ENCODE measurements at places on chromosomes 5 and 9. TPM values are rescaled to one million over a fixed set of nuclear protein-coding genes. Genes with fewer than 3 reads are reported as not detected.

- no peak for DNase-seq
- no peaks in the 10 kb centered on the region for H3K27me3 ChIP-seq
- H3K4me1 ChIP-seq = peaks cover 3% of the 10 kb centered on the region
- no peak overlapping the region for H3K4me3 ChIP-seq
- H3K36me3 ChIP-seq = peaks cover 5% of the 10 kb centered on the region
- H3K27ac ChIP-seq = no peak overlapping the region
These were observed 10.1 kb downstream of the ACO1 start for GRCh38 chr9:32394381-32395049.

GRCh38 chr5:166172597-166172996, 2118.8 kb upstream of the WWC1 start:
- H3K4me3 ChIP-seq = no peak overlapping the region
- no peak overlapping the region for H3K27ac ChIP-seq
- no peaks in the 10 kb centered on the region for H3K36me3 ChIP-seq

GRCh38 chr9:85182383-85182782, 512.9 kb downstream of the NTRK2 start:
- no peak overlapping the region for H3K4me3 ChIP-seq
- no peak for DNase-seq
- H3K4me1 ChIP-seq = no peaks in the 10 kb centered on the region

GRCh38 chr9:22160221-22160620, 151.1 kb upstream of the CDKN2B start:
- peaks cover 30% of the 10 kb centered on the region for H3K4me1 ChIP-seq
- no peaks in the 10 kb centered on the region for H3K36me3 ChIP-seq
- no peak overlapping the region for H3K27ac ChIP-seq
- no peak for DNase-seq

DNA sequence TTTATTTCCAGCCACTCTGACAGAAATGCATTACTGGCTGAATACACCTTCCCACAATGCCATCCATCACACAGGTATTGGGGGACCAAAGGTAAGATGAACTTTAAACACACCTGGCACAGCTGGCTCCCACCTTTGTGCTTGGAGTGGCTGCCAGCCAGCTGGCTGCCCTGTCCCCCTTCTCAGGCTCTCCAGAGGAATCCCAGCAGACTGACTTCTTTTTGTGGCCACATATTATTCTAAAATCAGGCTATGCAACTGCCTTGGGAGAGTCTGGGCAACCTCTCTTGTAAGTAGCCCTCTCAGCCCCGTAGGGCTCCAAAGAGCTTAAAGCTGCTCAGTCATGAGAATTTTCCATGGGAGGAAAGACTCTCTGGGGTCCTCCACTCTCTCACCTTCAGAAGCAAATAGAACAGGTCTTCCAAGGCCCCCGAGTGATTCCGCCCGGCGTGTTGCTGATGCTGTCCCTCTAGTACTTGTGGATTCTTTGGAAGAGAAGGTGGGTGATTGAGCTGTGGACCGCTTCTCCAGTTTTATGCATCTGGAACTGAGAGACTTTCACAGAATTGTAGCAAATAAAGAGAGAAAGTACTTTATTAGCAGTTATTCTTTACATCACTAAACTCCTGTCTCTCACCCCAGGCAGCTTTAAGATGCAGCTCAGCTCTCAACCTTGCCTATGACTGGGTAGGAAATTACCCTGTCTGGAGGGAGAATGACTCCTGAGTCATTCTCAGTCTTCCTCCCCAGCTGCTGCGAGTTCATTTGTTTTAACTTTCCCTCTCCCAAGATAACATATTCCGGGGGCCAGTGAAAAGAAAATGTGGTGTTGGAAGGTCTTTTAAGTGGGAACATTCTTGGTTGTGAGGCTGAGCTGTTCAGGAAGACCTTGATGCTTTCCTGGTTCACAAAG, 159.4 kb upstream of the PITX1 start:
- H3K27ac ChIP-seq = no peak overlapping the region
- H3K36me3 ChIP-seq = no peaks in the 10 kb centered on the region
- peaks cover 32% of the 10 kb centered on the region for H3K27me3 ChIP-seq
- H3K4me1 ChIP-seq = peaks cover 7% of the 10 kb centered on the region
- DNase-seq = no peak
- H3K4me3 ChIP-seq = no peak overlapping the region

DNA sequence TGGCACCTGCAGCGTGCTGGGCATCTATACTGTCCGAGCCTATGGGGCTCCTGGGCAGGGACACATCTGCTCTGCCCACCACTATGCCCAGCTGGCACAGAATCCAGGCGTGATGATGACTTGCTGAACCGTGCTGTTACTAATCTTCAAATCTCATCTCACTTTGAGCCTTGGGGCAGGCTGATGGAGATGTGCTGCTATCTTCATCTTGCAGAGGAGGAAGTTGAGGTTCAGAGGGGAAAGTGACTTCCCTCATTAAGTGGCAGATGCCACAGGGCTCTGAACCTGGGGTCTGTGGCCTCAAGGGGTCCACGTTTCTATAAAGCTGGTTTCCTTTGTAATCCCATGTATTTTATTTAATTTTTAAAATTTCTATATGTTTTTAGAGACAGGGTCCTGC, 4.7 kb downstream of the SLC2A6 start:
- DNase-seq = no peak
- peaks cover 24% of the 10 kb centered on the region for H3K4me1 ChIP-seq
- H3K27ac ChIP-seq = no peak overlapping the region
- H3K27me3 ChIP-seq = no peaks in the 10 kb centered on the region

DNA sequence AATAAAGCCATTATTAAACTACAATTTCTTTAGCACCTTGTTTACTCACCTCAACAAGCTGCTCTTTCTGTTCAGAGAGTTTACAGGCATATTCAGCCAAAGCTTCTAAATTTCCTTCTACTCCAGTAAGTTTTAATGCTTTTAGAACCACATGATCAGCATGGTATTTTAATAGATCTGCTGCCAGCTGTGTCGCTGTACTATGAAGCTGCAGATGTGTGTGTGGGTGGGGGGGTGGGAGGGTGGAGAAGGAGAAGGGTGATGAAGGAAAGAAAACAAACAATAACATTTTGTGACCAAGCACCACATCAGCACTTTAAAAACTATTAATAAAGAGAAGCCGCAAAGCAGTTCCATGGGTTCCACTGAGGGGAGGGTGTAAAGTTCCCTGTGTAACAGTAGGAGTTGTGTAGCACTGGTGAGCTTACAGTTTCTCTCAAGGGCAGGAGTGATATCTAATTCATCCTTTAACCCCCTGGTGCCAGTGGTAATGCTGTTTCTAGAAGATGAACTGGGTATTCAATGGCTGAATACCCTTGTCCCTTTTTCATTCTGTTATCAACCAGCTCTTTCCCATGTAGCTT, 38.5 kb downstream of the ABITRAM start:
- H3K27me3 ChIP-seq = no peaks in the 10 kb centered on the region
- no peaks in the 10 kb centered on the region for H3K36me3 ChIP-seq
- no peaks in the 10 kb centered on the region for H3K4me1 ChIP-seq
- DNase-seq = no peak
- no peak overlapping the region for H3K4me3 ChIP-seq
- H3K27ac ChIP-seq = no peak overlapping the region

GRCh38 chr9:2332663-2333062, 288.9 kb upstream of the VLDLR start:
- no peak for DNase-seq
- no peaks in the 10 kb centered on the region for H3K27me3 ChIP-seq
- no peak overlapping the region for H3K4me3 ChIP-seq

GRCh38 chr9:6418764-6419163, 5.8 kb downstream of the UHRF2 start:
- peak overlapping the region; percentile 53 for H3K27ac ChIP-seq
- peaks cover 71% of the 10 kb centered on the region for H3K4me1 ChIP-seq
- no peak for DNase-seq
- H3K27me3 ChIP-seq = no peaks in the 10 kb centered on the region

DNA sequence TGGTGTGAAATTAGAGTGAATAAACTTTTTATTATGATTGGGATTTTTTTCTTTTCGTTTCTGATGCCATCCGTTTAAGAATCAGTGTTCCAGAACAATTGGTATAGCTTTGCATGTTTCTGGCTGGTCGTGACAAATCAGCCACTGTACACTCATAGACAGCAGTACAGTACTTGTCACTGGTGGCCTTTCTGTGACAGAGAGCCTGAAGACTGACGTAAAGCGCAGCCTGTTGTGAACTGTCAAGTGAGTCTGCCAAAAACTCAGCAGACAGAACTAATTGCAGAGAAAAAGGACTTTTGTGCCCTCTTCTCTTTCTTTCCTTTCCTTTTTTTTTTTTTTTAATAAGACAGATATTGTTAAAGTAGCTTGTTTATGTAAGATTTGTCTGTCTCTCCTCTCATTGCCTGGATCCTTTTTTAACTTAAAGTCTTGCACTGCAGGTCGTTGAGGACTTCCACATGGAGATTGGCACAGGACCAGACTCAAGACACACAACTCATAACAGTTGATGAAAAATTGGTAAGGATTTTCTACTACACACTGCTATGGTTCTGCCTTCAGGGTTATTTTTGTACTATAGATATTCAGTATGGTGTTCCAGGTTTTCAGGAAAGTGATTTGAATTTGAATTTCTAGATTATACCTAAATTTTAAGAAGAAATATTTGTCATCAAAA, 42.7 kb downstream of the NDUFS4 start:
- peaks cover 5% of the 10 kb centered on the region for H3K4me1 ChIP-seq
- no peak overlapping the region for H3K4me3 ChIP-seq
- no peaks in the 10 kb centered on the region for H3K27me3 ChIP-seq
- no peak for DNase-seq
- H3K36me3 ChIP-seq = peaks cover 46% of the 10 kb centered on the region
- H3K27ac ChIP-seq = no peak overlapping the region

DNA sequence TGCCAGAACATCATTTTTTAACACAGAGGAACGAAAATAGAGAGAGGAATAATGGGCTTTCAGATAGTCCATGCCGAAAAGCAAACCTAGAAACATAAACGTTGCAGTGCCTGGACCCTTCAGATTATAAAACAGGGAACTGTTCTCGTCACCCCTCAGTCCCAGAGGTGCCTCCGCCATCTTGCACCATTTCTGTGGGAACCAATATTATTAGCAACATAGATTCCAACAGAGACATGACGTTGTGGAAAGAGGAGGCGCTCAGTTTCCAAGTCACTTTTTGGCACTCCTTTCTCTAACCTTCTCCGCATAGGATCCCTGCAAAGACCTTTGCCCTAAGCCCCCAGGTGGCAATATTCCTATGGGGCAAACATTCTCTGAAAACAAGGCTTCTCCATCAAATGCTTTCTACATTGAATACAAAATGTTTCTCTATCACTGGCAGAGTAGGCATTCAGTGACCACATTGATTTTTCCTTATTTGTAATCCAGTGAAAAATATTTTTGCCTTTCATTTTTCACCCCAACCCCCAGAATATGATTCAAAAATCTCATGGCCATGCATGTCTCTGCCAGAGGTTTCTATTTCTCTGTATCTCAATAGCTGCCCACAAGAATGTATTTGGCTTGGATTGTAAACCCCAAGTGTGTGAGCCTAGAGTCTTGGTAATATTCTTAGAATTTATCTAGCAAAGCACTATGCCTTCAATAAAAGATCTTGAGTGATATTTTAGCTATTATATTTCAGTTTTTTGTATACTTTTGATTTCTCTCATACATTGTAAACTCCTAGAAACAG, 500.8 kb upstream of the WWC1 start:
- no peaks in the 10 kb centered on the region for H3K36me3 ChIP-seq
- H3K4me1 ChIP-seq = no peaks in the 10 kb centered on the region
- H3K27ac ChIP-seq = no peak overlapping the region
- no peak for DNase-seq
- no peak overlapping the region for H3K4me3 ChIP-seq
- no peaks in the 10 kb centered on the region for H3K27me3 ChIP-seq

GRCh38 chr5:170491479-170491878, 12.3 kb upstream of the KCNIP1 start:
- no peaks in the 10 kb centered on the region for H3K36me3 ChIP-seq
- H3K27ac ChIP-seq = no peak overlapping the region
- DNase-seq = no peak
- no peaks in the 10 kb centered on the region for H3K4me1 ChIP-seq

DNA sequence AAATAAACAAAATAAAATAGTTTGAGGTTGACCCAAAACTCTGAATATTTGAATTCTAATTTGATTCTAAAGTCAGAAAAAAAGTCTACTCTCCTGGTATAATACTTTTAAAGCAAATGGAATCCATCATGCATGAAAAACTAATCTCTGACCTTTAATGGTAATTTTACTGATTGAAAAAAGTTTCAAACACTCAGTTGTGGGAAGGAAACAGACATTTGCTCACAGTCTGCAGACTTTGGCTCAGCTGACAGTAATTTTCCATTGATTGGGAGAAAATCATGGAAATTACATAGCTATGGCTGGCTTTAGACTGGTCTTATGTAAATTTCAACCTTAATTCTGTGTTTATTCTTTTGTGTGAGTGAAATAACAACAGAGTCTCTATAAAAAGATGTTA, 574.3 kb downstream of the PDE4D start:
- DNase-seq = no peak
- H3K4me1 ChIP-seq = no peaks in the 10 kb centered on the region
- no peak overlapping the region for H3K27ac ChIP-seq
- H3K36me3 ChIP-seq = no peaks in the 10 kb centered on the region

DNA sequence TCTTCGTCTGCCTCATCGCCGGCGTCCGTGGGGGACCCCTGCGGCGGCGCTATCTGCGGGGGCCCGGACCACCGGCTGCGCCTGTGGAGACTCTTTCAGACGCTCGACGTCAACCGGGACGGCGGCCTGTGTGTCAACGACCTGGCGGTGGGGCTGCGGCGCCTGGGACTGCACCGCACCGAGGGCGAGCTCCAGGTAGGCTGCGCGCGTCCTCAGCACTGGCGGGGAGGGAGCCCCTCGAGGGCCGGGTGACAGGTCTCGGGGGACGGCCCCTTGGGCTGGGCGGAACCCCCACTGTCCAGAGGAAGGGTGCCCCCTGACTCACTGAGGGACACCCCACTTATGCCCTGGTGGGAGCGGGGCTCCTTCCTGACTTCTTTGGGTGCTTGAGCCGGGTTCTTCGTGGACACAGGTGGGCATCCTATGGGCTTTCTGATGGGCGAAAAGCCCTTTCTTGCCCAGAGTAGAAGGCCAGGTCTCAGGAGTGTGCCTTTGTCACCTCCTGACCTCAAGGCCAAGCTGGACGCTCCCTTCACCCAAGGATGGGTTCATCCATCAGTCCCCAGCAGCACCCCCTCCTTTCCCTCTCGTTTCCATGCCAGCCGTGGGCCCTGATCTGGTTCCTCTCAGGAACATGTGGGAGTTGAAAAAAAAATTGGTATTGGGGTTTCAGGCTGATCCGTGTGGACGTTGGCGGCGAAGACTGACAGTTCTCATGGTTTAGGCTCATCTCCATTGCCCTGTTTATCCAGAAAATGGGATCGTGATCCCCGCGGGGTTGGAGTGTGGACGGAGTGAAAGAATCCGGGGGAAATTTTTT, 564 bp downstream of the SLC25A25 start:
- peaks cover 68% of the 10 kb centered on the region for H3K4me1 ChIP-seq
- H3K27ac ChIP-seq = peak overlapping the region; percentile 60
- H3K27me3 ChIP-seq = no peaks in the 10 kb centered on the region
- H3K36me3 ChIP-seq = peaks cover 3% of the 10 kb centered on the region
- no peak overlapping the region for H3K4me3 ChIP-seq
- DNase-seq = no peak

GRCh38 chr5:130216286-130216685, 312.0 kb downstream of the CHSY3 start:
- no peaks in the 10 kb centered on the region for H3K27me3 ChIP-seq
- no peak overlapping the region for H3K27ac ChIP-seq
- H3K4me1 ChIP-seq = no peaks in the 10 kb centered on the region
- no peak overlapping the region for H3K4me3 ChIP-seq

Gene IFNB1
- total RNA-seq = not detected

Gene C9
- total RNA-seq = not detected

Gene CCDC152
- 6.9 TPM for total RNA-seq
